Occipital lobe (tissue), 3 donors: ENCODE measurements at places on chromosomes 13 and 19.

DNA sequence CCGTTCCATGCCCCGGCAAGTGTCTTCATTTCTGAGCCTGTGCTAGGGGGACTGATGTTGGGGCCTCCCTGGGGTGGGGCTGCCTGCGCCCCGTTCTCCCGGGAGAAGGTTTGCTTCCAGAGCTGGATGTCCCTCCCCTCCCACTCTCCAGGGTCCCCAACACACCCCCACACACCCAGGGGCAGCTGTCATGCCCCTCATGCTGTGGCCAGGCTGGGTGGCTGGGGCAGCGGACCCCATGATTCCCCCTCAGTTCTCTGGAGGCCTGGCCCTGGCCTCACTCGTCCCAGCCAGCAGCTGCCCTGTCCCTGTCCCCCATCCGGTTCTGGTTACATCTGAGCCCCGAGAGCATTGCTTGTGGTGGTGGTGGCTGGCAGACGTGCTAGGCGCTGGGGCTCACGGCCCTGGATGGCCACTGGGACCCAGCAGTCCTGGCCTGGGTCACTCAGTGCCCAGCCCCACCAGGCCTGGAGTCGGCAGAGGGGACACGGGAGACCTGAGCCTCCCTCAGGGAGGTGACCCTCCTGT lies 184.8 kb downstream of the KDM4B start:
- DNase-seq: no peak

DNA sequence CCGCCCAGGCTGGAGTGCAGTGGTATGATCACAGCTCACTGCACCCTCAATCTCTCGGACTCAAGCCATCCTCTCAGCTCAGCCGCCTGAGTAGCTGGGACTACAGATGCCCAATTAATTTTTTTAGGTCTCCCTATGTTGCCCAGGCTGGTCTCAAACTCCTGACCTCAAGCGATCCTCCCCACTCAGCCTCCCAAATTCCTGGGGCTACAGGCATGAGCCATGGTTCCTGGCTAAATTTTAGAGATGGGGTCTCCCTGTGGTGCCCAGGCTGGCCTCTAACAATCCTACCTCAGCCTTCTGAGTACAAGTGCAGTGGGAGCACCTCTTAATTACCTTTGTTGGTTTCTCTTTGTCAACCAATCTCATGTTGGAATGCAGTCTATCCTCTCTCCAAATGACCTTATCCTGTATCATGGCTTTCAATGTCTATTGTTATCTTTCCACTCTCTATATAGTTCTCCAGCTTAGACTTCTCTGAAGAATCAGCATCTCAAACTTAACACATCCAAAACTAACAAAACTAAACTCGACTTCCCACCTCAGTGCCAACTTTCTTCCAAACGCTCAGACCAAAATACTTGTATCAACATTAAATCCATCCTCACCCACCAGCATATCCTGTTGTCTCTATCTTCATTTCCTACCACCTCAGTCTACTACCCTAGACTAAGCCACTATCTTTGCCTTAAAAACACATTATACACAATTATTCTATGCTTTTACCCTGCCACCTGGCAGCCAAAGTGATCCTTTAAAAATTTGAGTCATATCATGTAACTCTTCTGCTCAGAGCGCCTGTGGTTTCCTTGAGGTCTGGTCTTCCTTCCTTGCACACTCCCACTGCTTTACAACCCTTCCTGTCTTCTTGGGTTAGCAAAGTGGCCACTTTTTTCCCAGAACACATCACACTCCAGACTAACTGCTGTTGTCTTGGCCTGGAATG lies 6.7 kb downstream of the TPT1 start:
- no peak for DNase-seq

DNA sequence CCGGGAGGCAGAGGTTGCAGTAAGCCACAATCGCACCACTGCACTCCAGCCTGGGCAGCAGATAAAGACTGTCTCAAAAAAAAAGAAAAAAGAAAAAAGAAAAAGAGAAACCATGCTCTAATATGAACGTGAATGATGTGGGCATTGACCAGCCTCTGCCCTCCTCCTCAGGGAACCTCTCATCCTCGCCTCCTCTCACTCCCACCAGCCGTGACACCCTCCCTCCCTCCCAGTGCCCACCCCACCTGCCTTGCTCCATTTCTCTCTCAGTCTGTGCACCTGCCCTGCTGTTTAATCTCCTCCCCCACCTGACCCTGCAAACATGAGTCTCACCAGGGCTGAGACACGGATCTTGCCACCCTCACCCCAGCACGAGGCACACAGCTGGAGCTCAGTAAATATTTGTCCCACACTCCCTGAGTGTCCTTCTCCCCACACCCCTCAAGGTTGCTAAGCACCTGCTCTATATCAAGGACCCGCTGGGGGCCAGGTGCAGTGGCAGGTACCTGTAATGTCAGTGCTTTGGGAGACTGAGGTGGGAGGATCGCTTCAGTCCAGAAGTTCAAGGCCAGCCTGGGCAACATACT lies 7.5 kb upstream of the BCAT2 start:
- DNase-seq: no peak

DNA sequence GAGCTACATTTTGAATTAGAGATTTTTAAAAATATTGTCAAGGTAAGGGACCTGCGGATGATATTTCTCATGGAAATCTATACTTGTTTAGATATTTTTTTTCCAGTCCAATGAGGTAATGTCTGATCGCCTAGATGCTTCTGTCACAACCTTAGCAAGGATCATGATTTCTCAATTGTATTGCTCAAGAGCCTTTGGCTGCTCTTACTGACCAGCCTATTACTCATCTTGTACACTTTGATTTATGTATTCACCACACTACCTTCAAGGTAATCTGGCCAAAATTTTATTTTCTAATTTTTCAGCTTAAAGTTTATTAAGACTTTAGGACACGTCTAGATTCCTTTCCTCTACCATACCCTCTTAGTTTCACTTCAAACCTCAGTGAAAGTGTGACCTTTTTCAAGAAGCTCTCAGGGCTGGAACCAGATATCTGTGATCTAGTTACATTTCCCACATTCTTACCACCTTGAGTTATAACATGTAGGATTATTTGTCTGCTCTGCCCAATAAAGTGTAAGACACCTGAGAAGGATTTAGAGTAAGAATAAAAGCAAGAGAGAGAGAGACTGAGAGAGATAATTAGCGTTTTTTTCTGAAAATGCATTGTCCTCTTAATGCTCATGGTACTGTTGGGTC lies 197.1 kb downstream of the ITGBL1 start:
- DNase-seq: no peak

DNA sequence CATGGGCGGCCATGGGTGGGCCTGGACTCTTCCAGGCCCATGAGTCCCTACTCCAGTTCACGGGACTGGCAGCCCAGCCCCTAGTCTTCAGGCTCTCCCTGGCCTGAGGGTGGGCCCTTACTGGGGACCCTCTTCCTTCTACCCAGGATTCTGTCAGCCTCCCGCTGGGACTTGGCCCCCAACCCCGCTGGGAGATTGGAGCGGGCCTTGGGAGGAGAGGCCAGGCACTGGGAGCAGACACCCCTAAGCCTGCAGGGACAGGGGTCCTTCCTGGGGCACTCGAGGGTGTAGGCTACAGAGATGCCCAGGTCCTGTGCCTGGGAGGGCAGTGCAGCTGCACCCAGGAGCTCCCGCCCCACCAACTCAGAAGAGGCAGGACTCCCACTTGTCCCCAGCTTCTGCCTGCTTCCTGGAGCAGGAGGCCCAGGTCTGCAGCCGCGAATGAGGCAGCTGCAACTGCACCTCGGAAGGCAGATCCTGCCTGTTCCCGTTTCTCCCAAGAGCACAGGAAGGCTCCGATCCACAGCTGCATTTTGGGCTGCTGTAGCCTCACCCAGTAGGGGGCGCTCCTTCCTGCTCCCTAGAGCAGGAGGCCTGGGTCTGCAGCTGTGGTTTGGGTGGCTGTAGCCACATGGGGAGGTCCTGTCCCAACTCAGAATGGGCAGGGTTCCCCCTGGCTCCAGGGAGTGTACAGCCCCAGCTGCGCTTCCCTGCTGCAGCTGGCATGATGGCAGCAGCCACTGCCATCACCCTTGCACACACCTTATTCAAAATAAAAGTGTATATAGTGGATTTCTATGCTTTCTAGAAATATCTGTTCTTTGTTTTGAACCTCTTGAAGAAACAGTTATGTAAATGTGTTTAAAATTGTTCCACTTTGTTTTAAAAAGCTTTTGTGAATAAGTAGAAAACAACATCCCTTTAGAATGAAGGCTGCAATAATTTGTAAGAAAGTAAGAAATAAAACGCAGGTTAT lies 46.8 kb downstream of the TEX26 start:
- no peak for DNase-seq
